ENCODE measurements at places on chromosomes 5 and 9. TPM values are rescaled to one million over a fixed set of nuclear protein-coding genes. Genes with fewer than 3 reads are reported as not detected.

The TERT gene
- total RNA-seq: not detected

The SLC24A2 gene
- total RNA-seq: under 0.01 TPM

The NR2F1 gene
- total RNA-seq: 25.5 TPM

The SV2C gene
- not detected for total RNA-seq

The QRFP gene
- not detected for total RNA-seq

The PCDHGA1 gene
- 1.1 TPM for total RNA-seq

The CCNJL gene
- total RNA-seq: 1.1 TPM

The XRCC4 gene
- 5.2 TPM for total RNA-seq

The DDX4 gene
- not detected for total RNA-seq

The SSBP2 gene
- 37.3 TPM for total RNA-seq

The LOX gene
- 156 TPM for total RNA-seq

The MEGF10 gene
- 14.4 TPM for total RNA-seq

The DND1 gene
- 0.24 TPM for total RNA-seq

The OMD gene
- total RNA-seq: 8.0 TPM

The IGFBPL1 gene
- total RNA-seq: 0.49 TPM

The CYLC2 gene
- not detected for total RNA-seq

The SLC6A3 gene
- not detected for total RNA-seq

The OBP2B gene
- not detected for total RNA-seq

The KCNV2 gene
- not detected for total RNA-seq

The PKD2L2 gene
- not detected for total RNA-seq

The CA9 gene
- not detected for total RNA-seq

The IL7R gene
- 12.0 TPM for total RNA-seq

The FOXD4L5 gene
- 0.16 TPM for total RNA-seq

The PLPP6 gene
- 8.5 TPM for total RNA-seq

The LRRC70 gene
- total RNA-seq: 1.2 TPM

The PITX1 gene
- 0.81 TPM for total RNA-seq

The TMEM215 gene
- total RNA-seq: not detected

The N4BP3 gene
- 0.36 TPM for total RNA-seq

The BHMT2 gene
- total RNA-seq: 12.4 TPM

The KIAA0825 gene
- total RNA-seq: 12.3 TPM

The ZCCHC7 gene
- total RNA-seq: 24.7 TPM

The SAXO1 gene
- total RNA-seq: under 0.01 TPM

The INSL6 gene
- not detected for total RNA-seq

The LCN9 gene
- total RNA-seq: not detected

The HSPA5 gene
- total RNA-seq: 145 TPM

The CAVIN4 gene
- total RNA-seq: 1.1 TPM

The MEIKIN gene
- total RNA-seq: not detected

The MAST4 gene
- 6.3 TPM for total RNA-seq
